ENCODE measurements at places on chromosomes 11 and 22. TPM values are rescaled to one million over a fixed set of nuclear protein-coding genes. Genes with fewer than 3 reads are reported as not detected.

Gene OR10A2
- not detected for total RNA-seq

Gene CDON
- 6.6 TPM for total RNA-seq

Gene MMP11
- total RNA-seq, result 6.3 TPM

Gene BRD1
- total RNA-seq, result 48.4 TPM

Gene LAYN
- 0.90 TPM for total RNA-seq

Gene HTATIP2
- 129 TPM for total RNA-seq

Gene C11orf97
- total RNA-seq, result not detected

Gene LRP4
- total RNA-seq, result 35.3 TPM

Gene RIMBP3B
- total RNA-seq, result not detected

Gene TST
- 337 TPM for total RNA-seq

Gene RTN4R
- total RNA-seq, result 2.5 TPM

Gene MOGAT2
- 192 TPM for total RNA-seq

Gene TMA7B
- 0.23 TPM for total RNA-seq

Gene PHOX2A
- total RNA-seq, result 0.60 TPM

Gene FOLR1
- not detected for total RNA-seq

Gene OR8G5
- not detected for total RNA-seq

Gene OR51B5
- total RNA-seq, result not detected

Gene ALDH3B1
- 18.9 TPM for total RNA-seq

Gene DLG2
- 2.1 TPM for total RNA-seq

Gene PNPLA5
- total RNA-seq, result not detected

Gene VWA5A
- total RNA-seq, result 41.2 TPM

Gene P2RY6
- total RNA-seq, result 1.9 TPM

Gene OR2D2
- total RNA-seq, result 2.1 TPM

Gene GDPD4
- total RNA-seq, result not detected

Gene NEU3
- 6.7 TPM for total RNA-seq

Gene BDNF
- not detected for total RNA-seq

Gene TH
- total RNA-seq, result not detected

Gene ALDH3B2
- total RNA-seq, result 0.48 TPM

Gene TEX54
- total RNA-seq, result not detected

Data from mucosa of descending colon (tissue), 3 donors.